ENCODE measurements at places on chromosomes 3 and 15.

DNA sequence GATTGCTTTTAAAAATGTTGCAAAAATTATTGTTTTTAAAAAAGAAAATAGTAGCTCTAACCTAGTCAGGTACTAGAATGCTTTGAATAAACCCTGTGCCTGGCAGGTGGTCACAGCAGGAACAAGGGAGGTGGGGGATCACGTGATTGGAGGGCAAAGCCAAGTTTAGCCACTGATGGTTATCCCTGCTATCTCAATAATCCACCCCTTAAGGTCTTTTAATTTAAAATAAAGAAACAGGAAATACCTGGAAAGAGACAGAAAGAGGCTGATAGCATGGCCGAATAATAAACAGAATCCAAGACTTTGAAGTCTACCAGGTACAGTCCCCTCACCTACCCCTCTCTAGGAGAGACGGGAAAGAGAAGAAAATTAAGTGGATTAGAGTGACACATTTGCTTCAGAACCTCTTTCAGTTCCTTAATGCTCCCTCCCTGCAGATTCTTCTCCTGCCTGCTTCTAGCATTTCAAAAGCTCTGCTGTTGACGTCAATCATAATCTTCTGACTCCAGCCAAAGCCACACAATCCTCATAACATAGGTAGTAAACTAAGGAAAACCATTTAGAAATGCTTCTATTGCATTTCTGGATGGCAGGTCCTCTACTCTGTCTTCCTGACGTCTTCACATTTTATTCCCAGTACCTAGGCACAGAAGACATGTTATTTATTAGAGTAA is 303.4 kb upstream of the MME start:
- no peak for DNase-seq

- no peak for DNase-seq
Observed at GRCh38 chr15:84805221-84805620, 11.9 kb upstream of the ALPK3 start.

DNA sequence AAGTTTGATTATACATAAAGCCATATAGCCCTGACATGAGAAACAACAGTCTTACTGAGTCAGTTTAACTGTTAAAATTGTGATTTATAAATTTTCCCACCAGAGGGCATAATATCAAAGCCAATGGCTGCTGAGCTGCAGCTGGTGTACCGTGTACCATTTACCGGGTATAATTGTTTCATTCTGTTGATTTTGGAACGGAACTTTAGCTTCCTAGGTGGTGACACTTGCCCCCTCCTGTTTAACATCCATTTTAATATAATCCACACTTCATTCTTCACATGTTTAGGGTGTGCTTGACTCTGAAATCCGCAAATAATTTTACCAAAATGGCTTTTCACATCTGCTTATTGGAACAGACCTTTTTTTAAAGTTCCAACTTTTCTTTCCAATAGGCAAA is 72.8 kb downstream of the SLC9A9 start:
- no peak for DNase-seq

- DNase-seq = no peak
Observed at GRCh38 chr15:83061680-83062079, 5.4 kb downstream of the BTBD1 start.

Measured in SIG-M5 (cell line).